Natural killer cell treated with Interleukin-12 subunit alpha and Interleukin-12 subunit beta and Interleukin-15 and Interleukin-18, amount 100 ng/mL, for 72 hours (primary cell): ENCODE measurements at places on chromosomes 16 and 17. TPM values are rescaled to one million over a fixed set of nuclear protein-coding genes. Genes with fewer than 3 reads are reported as not detected.

- no peak for DNase-seq
Measured at GRCh38 chr16:86987746-86988670, 329.2 kb downstream of the C16orf95 start.

DNA sequence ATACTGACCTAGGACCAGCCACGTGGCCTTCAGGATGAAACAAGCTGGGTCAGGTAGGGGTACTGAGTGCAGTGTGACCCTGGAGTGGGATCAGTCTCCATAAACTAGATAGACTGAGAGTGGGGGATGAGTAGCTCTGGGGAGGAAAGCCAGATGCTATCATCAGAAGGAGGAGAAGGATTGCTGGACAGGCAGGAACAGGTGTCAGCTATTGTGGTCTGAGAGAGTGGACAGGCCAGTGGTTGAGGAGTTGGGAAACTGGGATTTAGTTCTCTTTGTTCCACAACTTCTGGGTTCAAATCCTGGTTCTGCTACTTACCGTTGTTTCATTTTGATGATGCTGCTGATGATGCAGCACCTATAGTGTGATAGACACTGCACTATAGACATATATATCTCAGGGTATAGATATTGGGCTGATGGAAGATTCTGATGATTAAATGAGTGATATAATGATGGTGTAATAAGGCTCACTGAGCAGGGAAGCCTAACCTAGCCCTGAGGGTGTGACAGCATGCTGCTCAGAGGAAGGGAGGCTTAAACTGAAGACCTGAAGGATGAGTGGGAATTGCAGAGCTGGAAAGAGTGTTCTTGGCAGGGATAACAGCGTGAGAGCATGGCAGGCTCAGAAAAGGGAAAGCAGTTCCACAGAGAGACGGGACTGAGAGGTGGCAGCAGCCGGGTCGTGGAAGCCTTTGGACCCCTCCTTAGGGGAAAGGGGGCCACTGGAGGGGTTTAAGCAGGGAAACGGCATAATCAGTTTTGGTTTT, 66.0 kb downstream of the SNX20 start:
- no peak for DNase-seq

The OGFOD3 gene
- 29.7 TPM for total RNA-seq

The HOXB3 gene
- total RNA-seq = 15.4 TPM
